ENCODE measurements at places on chromosomes 1 and 21.
A peak's percentile ranks its signal among the peaks of the same experiment; 100 is the strongest.

DNA sequence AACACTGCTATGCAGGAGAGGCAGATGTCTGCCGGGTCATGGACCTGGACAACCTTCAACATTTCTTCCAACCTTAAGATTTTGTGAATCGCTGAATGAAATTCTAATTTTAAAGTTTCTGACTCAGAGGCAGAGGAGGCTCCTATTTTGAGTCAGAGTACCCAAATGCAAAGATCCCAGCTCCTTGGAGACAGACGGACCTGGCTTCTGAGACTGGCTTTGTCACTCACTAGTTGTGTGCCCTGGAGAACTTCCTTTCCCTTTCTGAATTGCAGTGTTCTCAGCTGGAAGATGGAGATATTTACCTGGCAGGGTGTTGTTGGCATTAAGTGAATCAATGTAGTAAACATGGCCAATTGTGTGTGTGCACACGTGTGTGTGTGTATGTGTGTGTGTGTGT lies 51.9 kb downstream of the IER5 start:
- DNase-seq: no peak
- H3K27me3 ChIP-seq: no peaks in the 10 kb centered on the region

DNA sequence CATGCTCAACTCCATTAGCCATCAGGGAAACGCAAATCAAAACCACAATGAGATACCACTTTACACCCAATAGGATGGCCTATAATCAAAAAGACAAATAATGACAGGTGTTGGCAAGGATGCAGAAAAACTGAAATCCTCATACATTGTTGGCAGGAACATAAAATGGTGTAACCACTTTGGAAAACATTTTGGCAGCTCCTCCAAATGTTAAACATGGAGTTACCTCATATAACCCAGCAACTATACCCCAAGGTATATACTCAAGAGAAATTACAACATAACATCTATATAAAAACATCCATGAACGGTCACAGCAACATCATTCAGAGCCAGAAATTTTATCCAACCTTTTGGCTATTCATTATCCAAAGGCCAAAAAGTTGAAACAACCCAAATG lies 11.6 kb downstream of the EIF4G3 start:
- H3K27ac ChIP-seq: no peak overlapping the region
- H3K27me3 ChIP-seq: no peaks in the 10 kb centered on the region
- no peaks in the 10 kb centered on the region for H3K36me3 ChIP-seq
- H3K4me3 ChIP-seq: no peak overlapping the region
- H3K4me1 ChIP-seq: peaks cover 2% of the 10 kb centered on the region

DNA sequence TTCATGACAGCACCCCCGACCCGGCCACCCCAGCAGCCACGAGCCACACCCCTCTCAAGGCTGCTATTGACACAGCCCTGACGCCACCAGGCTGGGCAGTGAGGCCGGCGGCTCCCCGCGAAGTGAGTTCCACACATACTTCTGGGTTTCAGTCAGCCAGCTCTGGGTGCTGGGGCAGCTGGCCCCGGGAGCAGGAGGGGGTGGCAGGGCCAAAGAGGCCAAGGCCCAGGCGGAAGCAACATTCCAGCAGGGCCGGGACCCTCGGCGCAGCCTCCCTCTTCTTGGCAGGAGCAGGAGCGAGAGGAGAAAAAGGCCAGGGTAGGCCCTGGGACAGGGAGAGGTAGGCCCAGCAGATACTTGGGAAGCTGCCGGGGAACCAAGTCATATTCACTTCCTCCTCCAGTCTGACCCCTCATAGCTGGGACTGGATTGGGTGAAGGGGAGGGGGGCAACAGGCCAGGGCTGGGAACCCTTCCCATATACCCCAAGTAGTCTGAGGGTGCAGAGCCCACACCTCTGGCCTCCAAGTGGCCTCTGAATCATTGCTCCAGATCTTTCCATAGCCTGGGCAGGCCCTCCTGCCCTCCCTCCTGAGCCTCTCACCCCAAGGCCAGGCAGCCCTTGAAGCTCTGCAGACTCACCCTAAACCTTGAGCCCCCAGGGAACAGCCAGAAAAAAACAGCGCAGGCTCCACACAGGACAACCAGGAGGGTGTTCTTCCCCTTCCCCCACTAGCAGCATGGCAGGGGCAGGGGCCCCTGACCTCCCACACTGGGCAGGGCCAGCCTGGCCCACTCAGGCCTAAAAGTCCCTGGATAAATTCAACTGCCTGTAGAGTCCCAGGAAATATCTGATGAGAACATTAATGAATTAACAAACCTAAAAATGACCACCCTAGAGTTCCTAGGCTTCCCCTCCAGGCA lies 5.7 kb downstream of the HSPG2 start:
- H3K27ac ChIP-seq: peak overlapping the region; percentile 97
- H3K4me3 ChIP-seq: no peak overlapping the region
- no peaks in the 10 kb centered on the region for H3K36me3 ChIP-seq

DNA sequence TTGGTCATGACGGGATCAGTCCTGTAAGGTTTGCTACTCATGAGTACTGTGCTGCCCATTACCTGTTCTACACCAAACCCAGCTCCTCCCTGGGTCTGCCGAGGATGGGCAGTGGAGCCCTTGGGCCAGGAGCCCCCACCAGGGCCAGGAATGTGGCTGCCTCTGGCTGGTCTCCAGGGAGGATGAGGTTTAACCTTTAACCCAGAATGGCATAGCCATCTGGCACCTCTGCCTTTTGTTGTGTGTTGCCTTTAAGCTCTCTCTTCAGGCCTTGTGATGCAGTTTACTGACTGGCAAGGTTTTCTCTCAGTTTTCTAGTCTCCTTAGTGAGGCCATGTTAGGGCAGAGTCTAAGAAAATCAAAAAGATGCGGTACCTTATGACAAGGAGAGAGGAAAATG lies 38.6 kb downstream of the SIPA1L2 start:
- no peaks in the 10 kb centered on the region for H3K36me3 ChIP-seq
- peak overlapping the region; percentile 39 for H3K27ac ChIP-seq
- no peak overlapping the region for H3K4me3 ChIP-seq
- no peak for DNase-seq

- H3K4me1 ChIP-seq: peaks cover 6% of the 10 kb centered on the region
- DNase-seq: no peak
- no peaks in the 10 kb centered on the region for H3K27me3 ChIP-seq
- no peaks in the 10 kb centered on the region for H3K36me3 ChIP-seq
These were observed 764.4 kb downstream of the ADGRL2 start for GRCh38 chr1:82565146-82565545.

DNA sequence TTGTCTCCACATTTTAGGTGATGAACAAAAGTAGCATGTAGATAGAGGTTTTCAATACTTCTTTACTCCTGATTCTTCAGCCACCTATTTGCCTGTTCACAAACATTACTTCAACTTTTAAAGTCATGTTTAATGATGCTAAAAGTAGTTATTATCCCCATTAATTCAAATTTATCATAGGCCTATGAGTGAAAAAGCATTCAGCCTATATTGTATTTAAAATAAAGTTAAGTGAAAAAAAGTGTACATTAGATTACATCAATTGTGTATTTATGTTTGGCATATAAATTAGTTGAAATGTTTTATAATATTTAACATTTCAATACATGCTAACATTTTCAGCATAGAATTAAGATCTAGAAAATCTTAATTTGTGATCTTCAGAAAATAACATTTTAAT lies 10.5 kb downstream of the CDKN2C start:
- no peak for DNase-seq
- no peaks in the 10 kb centered on the region for H3K4me1 ChIP-seq
- H3K27ac ChIP-seq: peak overlapping the region; percentile 97
- H3K27me3 ChIP-seq: no peaks in the 10 kb centered on the region

DNA sequence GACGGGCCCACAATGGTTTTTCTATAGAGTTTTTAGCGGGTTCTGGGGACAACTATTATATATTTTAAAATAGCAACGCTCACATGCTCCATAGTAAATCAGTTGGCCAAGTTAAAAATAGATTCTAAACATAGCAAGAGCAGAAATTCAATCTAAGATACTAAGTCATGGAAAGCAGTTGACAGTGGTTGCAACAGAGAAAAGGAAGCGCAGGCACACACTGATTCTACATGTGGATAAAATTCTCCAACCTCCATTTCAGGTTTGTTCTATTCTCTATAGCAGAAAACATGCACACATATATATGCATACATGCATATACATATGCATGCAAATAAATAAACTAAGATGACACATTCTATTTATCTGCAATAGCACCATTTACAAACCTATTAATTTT lies 89.6 kb upstream of the HNRNPU start:
- H3K4me3 ChIP-seq: no peak overlapping the region
- H3K36me3 ChIP-seq: no peaks in the 10 kb centered on the region
- H3K27me3 ChIP-seq: no peaks in the 10 kb centered on the region
- no peaks in the 10 kb centered on the region for H3K4me1 ChIP-seq

DNA sequence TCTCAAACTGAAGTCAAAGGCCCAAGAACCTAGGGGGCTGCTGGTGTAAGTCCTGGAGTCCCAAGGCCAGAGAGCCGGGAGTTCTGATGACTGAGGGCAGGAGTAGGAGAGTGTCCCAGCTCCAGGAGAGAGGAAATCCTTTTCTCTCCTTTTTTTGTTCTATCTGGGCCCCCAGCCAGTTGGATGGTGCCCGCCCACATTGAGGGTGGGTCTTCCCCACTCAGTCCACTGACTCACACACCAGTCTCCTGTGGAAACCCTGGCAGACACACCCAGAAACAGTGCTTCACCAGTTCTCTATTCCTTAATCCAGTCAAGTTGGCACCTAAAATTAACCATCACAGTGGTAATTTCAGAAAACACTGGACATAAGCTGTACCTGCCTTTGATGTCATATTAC lies 12.7 kb upstream of the WDR26 start:
- no peak for DNase-seq
- peaks cover 50% of the 10 kb centered on the region for H3K4me1 ChIP-seq
- peak overlapping the region; percentile 68 for H3K27ac ChIP-seq

DNA sequence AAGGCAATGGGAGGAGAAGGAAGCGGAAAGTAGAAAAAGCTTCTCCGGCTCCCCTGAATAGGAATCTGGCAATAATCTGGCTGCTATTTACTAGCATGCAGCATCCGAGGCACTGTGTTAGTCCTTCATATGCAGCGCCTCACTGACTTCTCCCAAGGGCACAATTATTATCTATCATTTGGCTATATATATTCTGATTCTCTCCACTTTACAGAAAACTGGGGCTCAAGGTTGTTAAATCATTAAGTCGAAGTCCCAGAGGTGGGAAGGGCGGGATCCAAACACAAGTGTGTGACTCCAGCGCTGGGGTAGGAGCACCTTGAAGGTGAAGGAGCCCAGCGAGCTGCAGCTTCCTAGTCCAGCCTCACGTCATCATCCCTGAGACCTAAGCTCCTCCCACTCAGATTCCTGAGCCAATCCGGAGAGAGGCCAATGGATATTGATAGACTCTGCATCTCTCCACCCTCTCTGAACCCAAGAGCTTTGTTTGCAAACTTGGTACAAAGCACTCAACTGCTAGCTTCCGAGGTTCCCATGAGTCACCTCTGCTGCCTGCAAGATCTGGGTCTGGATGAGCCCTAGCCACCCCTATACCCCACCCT lies 16.6 kb upstream of the EYA3 start:
- peak overlapping the region; percentile 45 for H3K4me3 ChIP-seq
- no peak overlapping the region for H3K27ac ChIP-seq
- DNase-seq: no peak

DNA sequence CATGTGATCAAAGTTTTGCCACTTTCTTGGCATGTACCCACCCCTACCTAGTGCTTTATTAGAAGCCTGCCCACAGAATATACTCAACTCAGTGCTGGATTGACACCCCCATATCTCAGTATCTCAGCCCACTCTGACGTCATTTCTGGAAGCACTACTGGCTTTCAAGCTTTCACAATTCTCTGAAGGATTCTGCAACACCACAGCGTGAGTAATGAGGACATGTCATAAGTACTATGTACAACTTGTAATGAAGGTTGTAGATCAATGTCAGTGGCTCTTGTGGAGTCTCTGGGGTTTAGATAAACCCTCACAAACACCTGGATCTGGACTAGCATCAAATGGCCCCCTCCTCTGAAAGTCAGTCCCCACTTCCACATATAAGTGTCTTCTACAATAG lies 57.2 kb downstream of the TNFSF4 start:
- no peak overlapping the region for H3K27ac ChIP-seq
- H3K36me3 ChIP-seq: no peaks in the 10 kb centered on the region
- DNase-seq: no peak
- no peaks in the 10 kb centered on the region for H3K4me1 ChIP-seq
- H3K27me3 ChIP-seq: no peaks in the 10 kb centered on the region
- H3K4me3 ChIP-seq: no peak overlapping the region

GRCh38 chr1:213724640-213725536 lies 262.9 kb upstream of the PROX1 start:
- H3K27ac ChIP-seq: no peak overlapping the region
- H3K36me3 ChIP-seq: no peaks in the 10 kb centered on the region
- H3K4me3 ChIP-seq: no peak overlapping the region
- DNase-seq: no peak
- H3K4me1 ChIP-seq: no peaks in the 10 kb centered on the region

GRCh38 chr1:11333631-11334030 lies 60.6 kb downstream of the UBIAD1 start:
- no peak overlapping the region for H3K27ac ChIP-seq
- H3K4me3 ChIP-seq: no peak overlapping the region
- H3K36me3 ChIP-seq: no peaks in the 10 kb centered on the region
- H3K4me1 ChIP-seq: no peaks in the 10 kb centered on the region
- H3K27me3 ChIP-seq: peaks cover 48% of the 10 kb centered on the region
- DNase-seq: no peak

DNA sequence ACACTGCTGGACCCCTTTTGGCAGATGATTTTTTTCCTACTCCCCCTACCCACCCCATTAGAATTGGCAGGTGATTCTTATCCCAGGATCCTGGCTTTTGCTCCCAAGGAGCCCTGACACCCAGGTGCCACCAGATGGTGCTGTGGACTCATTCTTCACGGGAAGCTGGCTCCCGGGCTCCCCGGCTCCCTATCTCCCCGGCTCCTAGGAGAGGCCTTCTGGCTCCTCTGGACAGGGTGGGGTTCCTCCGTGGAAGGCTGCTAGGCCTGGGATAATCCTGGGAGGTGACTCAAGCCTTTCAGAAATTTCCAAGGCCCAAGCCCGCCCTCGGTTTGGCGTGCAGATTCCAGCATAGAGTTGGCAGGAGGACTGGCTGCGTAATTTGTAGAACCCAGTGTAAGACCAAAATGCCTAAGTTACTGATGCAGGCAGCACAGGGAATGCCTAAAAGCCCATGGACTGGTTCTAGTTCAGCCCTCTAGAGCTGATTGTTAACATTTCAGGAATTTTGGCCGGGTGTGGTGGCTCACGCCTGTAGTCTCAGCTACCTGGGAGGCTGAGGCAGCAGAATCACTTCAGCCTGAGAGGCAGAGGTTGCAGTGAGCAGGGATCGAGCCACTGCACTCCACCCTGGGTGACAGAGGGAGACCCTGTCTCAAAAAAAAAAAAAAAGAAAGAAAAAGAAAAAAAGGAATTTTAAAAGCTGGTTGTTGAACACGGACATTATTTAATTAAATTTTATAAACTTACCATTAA lies 6.8 kb upstream of the BSDC1 start:
- H3K36me3 ChIP-seq: no peaks in the 10 kb centered on the region
- H3K4me1 ChIP-seq: peaks cover 9% of the 10 kb centered on the region
- no peak overlapping the region for H3K4me3 ChIP-seq
- H3K27ac ChIP-seq: peak overlapping the region; percentile 80
- DNase-seq: no peak
- no peaks in the 10 kb centered on the region for H3K27me3 ChIP-seq

Data from esophagus squamous epithelium (tissue), 5 donors.